Activated CD4-positive, alpha-beta T cell treated with anti-CD3 and anti-CD28 coated beads, Interleukin-2, amount 50 U/mL, for 48 hours (primary cell): ENCODE measurements at places on chromosomes 1 and 21.

- DNase-seq, result no peak
These were observed 376.4 kb downstream of the PLPP3 start for GRCh38 chr1:56202796-56203492.

DNA sequence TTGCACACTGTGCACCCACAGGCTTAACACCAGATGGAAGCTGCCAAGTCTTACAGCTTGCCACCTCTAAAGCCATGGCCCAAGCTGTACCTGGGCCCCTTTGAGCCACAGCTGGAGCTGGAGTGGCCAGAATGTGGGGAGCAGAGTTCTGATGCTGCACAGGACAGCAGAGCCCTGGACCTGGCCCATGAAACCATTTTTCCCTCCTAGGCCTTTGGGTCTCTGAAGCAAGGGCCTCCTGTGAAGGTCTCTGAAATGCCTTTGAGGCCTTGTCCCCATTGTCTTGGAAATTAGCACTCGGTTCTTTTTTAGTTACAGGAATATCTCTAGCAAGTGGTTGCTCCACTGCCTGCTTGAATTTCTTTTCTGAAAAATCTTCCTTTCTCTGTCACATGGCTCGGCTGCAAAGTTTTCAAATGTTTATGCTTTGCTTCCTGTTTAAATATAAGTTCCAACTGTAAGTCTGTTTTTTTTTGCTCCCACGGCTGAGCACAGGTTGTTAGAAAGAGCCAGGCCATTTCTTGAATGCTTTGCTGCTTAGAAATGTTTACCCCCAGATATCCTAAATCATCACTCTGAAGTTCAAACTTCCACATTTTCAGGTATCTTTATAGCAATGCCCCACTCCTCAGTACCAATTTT lies 156.8 kb upstream of the GORAB start:
- DNase-seq, result no peak

DNA sequence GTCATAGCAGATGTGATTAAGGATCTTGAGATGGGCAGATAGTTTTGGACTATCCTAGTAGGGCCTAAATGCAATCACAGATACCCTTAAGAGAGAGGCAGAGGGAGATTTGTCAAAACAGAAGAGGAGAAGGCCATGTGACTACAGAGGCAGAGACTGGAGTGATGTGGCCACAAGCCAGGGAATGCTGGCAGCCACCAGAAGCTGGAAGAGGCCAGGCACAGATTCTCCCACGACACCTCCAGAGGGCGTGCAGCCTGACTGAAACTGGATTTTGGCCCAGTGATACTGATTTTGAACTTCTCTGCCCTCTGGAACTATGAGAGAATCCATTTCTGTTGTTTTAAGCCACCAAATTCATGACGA lies 52.1 kb upstream of the EPS8L3 start:
- no peak for DNase-seq

GRCh38 chr1:227894831-227895451 lies 52.8 kb downstream of the WNT9A start:
- peak; percentile 1 for DNase-seq

GRCh38 chr1:28882009-28882628 lies 32.2 kb upstream of the EPB41 start:
- DNase-seq, result peak; percentile 85

DNA sequence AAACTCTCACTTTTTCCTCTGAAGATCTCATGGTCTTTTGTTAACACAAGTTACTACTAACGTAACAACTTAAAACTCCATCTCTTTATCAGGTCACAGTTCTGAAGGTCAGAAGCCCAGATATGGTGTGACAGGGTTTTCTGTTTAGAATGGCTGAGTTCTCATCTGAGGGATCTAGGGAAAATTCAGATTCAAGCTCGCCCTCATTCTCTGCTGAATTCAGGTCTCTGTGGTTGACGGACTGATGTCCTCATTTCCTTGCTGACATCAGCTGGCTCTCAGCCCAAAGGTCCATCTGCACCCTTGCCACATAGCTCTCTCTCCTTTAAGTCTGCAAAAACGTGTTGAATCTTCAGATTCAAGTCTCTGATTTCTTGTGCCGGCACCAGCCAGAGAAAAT lies 6.1 kb upstream of the NTPCR start:
- peak; percentile 16 for DNase-seq

GRCh38 chr1:111302374-111302773 lies 11.7 kb downstream of the CHIA start:
- DNase-seq, result no peak

- DNase-seq, result no peak
These were observed 19.0 kb upstream of the MFN2 start for GRCh38 chr1:11961230-11961629.

DNA sequence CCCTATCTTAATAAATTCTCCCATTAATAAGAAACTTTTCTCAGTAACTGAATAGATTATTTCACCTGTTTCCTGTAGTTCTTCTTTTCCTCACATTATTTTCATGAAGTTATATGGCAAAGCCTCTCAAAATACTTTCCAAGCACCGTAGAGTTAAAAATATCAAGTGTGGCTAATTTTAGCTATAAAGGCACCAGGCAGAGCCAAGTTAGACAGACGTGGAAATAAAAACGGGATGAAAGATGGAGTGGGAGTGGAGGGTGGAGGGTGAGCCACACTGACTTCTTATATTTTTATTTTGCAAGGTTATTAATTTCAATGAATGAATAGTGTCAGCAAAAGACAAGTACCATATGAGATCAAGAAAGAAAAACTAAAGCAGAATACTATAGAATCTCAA lies 71.7 kb downstream of the ENAH start:
- DNase-seq, result no peak

DNA sequence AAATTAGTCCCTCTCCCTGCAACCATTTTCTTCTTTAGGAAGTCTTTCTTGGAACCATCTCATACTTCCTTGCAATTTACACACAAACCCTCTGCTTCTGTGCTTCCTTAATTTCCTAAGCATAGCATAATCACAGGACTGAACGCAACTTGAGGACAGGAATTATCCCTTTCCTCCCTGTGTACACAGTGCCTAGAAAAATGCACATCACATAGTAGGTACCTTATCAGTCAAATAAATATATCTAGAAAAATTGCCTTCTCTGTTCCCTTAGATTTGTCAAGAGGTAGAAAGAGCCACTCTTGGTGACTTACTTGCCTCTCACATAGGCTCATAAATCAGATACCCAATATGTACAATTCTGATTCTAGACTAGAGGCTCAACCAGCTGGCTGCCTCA lies 4.9 kb downstream of the ASPM start:
- no peak for DNase-seq

DNA sequence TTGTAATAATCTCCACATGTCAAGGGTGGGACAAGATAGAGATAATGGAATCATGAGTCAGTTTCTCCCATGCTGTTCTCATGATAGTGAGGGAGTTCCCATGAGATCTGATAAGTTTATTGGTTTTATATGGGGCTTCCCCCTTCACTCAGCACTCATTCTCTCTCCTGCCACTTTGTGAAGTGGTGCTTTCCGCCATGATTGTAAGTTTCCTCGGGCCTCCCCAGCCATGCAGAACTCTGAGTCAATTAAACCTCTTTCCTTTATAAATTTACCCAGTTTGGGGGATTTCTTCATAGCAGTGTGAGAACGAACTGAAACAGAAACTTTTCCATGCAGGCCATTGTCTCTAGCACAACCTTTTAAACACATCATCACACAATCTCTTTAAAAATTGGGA lies 221.5 kb upstream of the BRINP3 start:
- DNase-seq, result no peak
